Fibroblast of skin of abdomen (primary cell): ENCODE measurements at places on chromosomes 16 and 17.

GRCh38 chr17:6177941-6178694, 107.9 kb downstream of the WSCD1 start:
- DNase-seq = no peak

- DNase-seq = peak; percentile 97
These were observed 51.7 kb downstream of the NXN start for GRCh38 chr17:927611-928461.

DNA sequence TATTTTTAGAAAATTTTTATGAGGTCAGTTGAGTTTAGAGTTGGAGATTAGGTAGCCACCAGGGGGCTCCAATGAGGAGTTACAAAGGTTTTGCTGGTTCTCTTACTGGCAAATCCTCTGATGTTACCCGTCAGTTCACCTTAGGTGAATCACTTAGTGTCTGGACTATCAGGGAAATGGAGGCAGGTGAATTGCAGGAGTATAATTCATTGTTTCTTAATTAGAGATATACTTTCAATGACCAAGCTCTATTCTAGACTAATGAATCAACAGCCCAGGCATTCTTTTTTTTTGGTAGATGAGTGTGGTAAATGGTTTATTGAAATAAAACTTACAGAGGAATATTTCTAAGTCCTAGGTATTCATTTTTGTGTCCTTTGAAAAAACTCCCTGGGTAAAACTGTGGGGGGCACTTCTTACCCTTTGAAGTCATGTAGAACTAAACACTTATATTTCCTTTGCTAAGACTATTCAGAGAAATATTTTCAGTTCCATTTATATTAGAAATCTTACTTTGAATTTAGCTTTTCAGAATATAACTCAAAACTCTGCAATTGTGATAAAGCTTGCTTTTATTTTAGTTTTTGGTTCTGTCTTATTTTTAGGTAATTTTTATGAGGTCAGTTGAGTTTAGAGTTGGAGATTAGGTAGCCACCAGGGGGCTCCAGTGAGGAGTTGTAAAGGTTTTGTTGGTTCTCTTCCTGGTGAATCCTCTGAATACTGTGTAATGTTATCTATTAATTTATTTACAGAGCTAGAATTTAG, 17.7 kb downstream of the PSMD11 start:
- DNase-seq = peak; percentile 45

- no peak for DNase-seq
These were observed 40.6 kb downstream of the MPRIP start for GRCh38 chr17:17082878-17083277.

DNA sequence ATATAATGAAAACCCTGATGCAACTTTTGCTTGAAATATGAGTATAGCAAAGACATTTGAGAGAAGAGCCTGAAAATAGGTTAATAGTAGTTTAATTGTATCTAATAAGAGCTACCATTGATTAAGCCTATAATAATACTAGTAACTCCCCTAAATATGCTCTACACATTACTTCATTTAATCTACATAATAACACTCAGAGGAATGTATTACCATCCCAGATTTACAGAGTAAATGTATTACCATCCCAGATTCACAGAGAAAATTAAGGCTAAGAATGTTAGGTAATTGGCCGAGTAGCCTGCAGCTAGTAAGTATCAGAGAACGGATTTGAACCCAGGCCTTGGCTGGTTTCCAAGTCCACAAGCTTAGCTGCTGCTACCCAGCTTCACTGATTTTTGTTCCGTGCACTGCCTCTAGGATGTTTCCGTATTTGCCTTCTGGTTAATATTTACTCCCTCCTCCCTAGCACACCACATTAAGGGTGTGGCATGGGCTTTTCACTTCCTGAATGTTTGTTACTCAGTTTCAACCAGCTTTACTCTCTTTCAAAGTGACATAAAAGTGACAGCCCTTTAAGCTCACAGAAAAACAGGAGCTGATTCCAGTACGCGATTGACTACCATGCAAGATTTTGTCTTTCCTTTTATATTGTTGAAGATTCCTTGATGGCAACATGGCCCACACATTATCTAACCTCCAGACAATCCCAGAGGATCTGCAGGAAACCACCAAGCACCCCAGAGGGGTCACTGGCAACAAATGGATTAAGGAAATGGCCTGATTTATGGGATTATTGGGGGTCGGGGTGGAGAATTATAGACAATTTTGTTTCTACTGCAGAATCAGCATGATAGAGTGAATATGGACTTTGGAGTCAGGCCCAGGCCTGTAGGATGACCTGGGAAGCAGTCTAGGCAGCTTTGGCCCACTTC, 26.7 kb upstream of the TOX3 start:
- no peak for DNase-seq

DNA sequence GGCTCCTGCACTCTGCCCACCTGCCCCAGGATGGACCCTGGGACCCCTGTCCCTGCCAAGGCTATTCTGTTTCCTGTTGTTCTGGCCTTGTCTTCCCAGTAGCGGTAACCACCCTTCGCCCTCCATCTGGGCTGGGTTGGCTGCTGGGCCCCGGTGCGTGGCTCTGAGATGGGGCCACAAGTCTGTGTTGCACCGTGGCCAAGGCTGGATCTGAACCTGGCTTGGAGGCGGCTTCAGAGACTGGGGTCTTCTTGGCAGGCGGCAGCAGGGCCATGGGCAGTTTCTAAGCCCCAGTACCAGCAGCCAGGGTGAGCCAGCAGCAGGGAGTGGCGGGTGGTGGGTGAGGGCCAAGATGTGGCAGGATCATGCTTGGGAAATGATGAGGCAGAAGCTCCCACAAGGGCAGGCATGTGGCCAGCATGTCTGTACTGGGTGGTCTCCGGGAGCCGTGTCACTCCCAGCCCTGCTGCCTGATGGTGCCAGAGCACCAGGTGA, 12.6 kb downstream of the MAP2K3 start:
- no peak for DNase-seq
